ENCODE measurements at places on chromosomes 2 and 18. TPM values are rescaled to one million over a fixed set of nuclear protein-coding genes. Genes with fewer than 3 reads are reported as not detected.

DNA sequence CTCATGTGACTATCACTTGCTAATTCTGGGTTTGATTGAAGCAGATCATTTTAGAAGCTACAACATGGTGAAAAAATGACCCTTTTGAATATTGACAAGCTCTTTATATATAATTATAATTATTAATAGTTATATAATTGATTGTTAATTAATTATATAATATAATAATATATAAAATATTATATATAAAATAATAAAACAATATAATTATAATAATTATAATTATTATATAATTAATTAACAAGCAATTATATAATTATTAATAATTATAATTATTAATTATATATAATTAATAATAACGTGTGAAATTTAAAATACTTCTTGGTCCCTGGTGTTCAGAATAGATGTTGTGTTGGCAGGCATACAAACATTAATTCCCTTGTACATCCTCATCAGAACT is 404.1 kb upstream of the CDH19 start:
- no peaks in the 10 kb centered on the region for H3K27me3 ChIP-seq
- no peak for DNase-seq
- H3K4me3 ChIP-seq: no peak overlapping the region

- no peak overlapping the region for H3K4me3 ChIP-seq
- peaks cover 9% of the 10 kb centered on the region for H3K27me3 ChIP-seq
- no peaks in the 10 kb centered on the region for H3K4me1 ChIP-seq
- no peaks in the 10 kb centered on the region for H3K36me3 ChIP-seq
- no peak overlapping the region for H3K27ac ChIP-seq
- no peak for DNase-seq
These were observed 82.6 kb downstream of the CERKL start for GRCh38 chr2:181574321-181574720.

DNA sequence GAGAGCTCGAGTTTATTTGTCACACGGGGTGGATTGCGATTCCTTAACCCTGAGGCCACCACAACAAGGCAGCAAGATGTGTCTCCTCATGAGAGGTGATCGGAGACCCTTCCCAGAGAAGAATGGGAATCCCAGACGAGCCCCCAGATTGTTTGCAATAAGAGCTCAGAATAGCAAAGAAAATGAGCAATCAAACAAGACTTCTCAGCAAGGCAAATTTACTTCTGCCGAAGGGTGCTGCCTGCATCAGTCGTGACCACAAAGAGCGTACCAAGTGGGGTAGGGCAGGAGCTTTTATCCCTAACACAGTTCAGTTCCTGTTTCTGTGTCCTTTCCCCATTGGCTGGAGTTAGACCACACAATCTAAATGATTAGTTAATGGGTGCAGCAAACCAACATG is 237.5 kb upstream of the SYT4 start:
- no peaks in the 10 kb centered on the region for H3K36me3 ChIP-seq
- no peak overlapping the region for H3K4me3 ChIP-seq
- no peak overlapping the region for H3K27ac ChIP-seq
- H3K4me1 ChIP-seq: no peaks in the 10 kb centered on the region

GRCh38 chr18:35247412-35248249 is 6.8 kb downstream of the ZNF397 start:
- peaks cover 59% of the 10 kb centered on the region for H3K36me3 ChIP-seq
- H3K27me3 ChIP-seq: no peaks in the 10 kb centered on the region
- no peak overlapping the region for H3K27ac ChIP-seq
- DNase-seq: no peak
- H3K4me1 ChIP-seq: no peaks in the 10 kb centered on the region

GRCh38 chr2:170030040-170030439 is 147.9 kb upstream of the MYO3B start:
- 0 out of 2 replicates have a peak, but pooled peaks cover 2% of the 10 kb centered on the region for H3K36me3 ChIP-seq
- no peaks in the 10 kb centered on the region for H3K4me1 ChIP-seq
- H3K4me3 ChIP-seq: no peak overlapping the region
- no peak for DNase-seq
- H3K27me3 ChIP-seq: no peaks in the 10 kb centered on the region

GRCh38 chr2:108978709-108979111 is 10.3 kb downstream of the EDAR start:
- no peaks in the 10 kb centered on the region for H3K36me3 ChIP-seq
- H3K27me3 ChIP-seq: peaks cover 72% of the 10 kb centered on the region
- H3K4me1 ChIP-seq: 0 out of 2 replicates have a peak, but pooled peaks cover 2% of the 10 kb centered on the region
- H3K27ac ChIP-seq: no peak overlapping the region
- H3K4me3 ChIP-seq: no peak overlapping the region
- no peak for DNase-seq

DNA sequence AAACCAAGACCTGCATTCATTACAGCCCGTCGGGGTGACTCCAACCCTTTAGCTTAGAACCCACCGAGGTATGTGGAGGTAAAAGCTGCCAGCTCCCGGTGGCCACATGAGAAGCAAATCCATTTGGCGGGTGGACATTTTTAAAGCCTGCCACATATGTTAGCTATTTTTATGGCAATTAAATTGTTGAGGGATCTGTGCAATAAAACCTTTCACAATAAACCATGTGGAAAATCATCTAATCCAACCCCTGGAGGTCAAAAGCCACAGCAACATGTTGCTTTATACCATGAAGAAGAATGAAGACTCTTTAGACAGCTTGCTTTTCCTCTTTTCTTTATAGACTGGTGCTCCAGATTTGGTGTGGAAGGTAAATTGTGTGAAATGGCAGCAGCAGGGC is 176.3 kb downstream of the AGPS start:
- H3K4me3 ChIP-seq: no peak overlapping the region
- H3K27me3 ChIP-seq: peaks cover 7% of the 10 kb centered on the region
- DNase-seq: no peak
- no peaks in the 10 kb centered on the region for H3K36me3 ChIP-seq
- H3K4me1 ChIP-seq: no peaks in the 10 kb centered on the region

The EFR3B gene
- total RNA-seq: 0.90 TPM

- no peak for DNase-seq
- no peak overlapping the region for H3K4me3 ChIP-seq
- H3K27me3 ChIP-seq: peaks cover 25% of the 10 kb centered on the region
- H3K36me3 ChIP-seq: no peaks in the 10 kb centered on the region
- H3K27ac ChIP-seq: no peak overlapping the region
- no peaks in the 10 kb centered on the region for H3K4me1 ChIP-seq
These were observed 104.1 kb upstream of the GATA6 start for GRCh38 chr18:22065311-22065710.

The IL1RN gene
- not detected for total RNA-seq

The MAP3K20 gene
- 84.4 TPM for total RNA-seq

Data from IMR-90 (cell line).